Fibroblast of skin of abdomen (primary cell): ENCODE measurements at places on chromosomes 16 and 17.

GRCh38 chr16:48564544-48565444 is 45.2 kb downstream of the N4BP1 start:
- DNase-seq, result no peak

DNA sequence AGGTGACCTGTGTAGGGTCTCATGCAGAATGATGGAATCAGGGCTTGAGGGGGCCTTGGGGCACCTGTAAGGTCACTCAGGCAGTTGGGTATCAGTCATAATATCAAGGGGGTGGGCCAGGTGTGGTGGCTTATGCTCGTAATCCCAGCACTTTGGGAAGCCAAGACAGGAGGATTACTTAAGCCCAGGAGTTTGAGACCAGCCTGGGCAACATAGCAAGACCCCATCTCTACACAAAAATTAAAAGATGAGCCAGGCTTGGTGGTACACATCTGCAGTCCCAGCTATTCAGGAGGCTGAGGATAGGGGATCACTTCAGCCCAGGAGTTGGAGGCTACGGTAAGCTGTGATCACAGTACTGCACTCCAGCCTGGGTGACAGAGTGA is 7.5 kb downstream of the ERN2 start:
- DNase-seq, result no peak

- no peak for DNase-seq
Observed at GRCh38 chr17:1012823-1013728, 16.1 kb downstream of the TIMM22 start.

- peak; percentile 44 for DNase-seq
Observed at GRCh38 chr17:1490643-1491442, 1.6 kb downstream of the MYO1C start.

DNA sequence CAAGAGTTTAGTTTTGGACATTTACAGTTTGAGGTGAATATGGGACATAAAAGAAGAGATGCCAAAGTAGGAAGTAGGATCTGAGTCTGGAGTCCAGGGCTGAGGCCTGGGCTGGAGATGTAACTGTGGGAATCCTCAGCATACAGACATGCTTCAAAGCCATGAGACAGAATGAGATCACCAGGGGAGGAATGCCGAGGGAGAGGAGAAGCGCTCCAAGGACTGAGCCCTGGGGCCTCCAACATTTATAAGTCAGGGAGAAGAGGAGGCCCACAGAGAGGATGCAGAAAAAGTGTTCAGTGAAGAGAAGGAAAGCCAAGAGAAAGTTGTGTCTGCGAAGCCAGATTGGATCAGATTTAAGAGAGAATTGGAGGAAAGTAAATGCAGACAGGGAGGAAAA is 277.5 kb upstream of the MYOCD start:
- peak; percentile 82 for DNase-seq

DNA sequence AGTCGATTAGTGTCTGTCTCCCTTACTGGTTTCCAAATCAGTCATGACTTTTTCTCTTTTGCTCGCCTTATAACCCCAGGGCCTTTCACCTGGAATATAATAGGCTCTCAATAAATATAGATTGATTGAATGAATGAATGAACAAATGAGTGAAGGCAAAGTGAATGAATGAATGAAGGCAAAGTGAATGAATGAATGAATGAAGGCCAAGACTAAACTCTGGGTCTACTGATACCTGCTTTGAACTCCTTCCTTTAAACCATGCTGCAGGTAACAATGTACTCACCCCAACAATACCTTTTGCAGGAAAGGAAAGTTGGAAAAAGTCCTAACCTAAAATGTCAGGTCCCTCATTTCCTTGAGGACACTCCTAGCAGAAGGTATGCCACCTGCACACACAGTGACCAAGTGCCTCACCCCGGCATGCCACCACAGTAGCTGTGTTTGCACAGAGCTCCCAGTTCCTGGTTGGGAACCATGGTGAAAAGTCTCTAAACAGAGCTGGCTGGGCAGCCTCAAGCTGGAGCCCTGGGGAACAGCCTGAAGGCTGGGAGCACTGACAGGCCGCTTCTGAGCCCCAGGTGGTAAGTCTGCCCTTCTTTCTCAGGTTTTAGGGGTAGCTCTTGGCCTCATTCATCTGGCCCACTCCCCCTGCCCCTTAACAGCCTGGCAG is 42.7 kb upstream of the ANKFN1 start:
- no peak for DNase-seq

DNA sequence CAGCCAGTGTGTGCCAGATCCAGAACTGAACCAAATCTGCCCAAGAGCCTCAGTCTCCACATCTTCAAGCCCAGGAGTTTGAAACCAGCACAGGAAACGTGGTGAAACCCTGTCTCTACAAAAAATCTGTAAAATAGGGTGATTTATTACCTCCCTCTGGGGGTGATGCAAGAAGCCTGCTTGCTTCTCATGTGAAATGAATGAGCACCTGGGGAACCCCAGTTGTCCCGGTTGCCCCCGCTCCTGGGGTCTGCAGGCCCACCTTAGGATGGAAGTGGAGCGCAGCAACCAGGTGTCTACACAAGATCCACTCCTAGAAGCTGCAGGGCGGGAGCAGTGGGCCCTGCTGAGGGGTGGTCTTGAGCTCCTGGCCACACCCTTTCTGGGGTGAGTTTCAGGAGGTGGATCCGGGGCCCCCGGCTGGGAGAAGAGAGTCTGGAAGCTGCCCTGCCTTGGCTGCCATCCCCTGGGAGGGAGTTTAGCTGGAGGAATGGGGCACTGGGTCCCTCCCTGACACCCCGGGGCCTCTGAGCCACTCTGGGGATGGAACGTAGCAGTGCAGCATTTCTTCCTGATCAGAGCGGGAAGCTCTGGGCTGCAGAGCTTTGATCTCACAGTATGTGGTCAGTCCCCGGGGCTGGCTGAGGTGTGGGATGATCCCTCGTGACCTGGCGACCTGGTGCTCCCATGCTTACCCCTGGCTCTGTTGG is 117.8 kb downstream of the RAB11FIP4 start:
- no peak for DNase-seq
